ENCODE measurements at places on chromosomes 7 and 10.

GRCh38 chr10:2938869-2939268, 128.5 kb upstream of the PFKP start:
- DNase-seq, result no peak

GRCh38 chr7:158108646-158109293, 478.9 kb downstream of the PTPRN2 start:
- DNase-seq, result no peak

DNA sequence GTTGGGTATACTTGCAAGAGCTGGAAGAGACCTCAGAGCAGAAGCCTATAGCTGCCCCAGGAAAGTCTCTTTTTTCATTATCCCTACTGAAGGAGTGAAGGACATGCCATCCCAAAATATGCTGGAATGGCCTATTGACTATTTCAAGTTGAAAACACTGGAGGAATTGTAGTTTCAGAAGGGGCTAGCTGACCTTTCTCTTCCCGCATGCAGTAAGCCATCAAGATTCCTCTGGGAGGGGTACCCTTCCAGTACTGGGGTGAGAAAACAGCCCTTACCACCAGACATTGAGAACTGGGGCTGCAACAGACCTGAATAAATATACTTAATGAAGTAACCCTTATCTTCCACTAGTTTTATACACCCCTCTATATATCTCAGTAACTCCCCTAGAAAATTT, 41.7 kb downstream of the CHCHD3 start:
- DNase-seq, result no peak

DNA sequence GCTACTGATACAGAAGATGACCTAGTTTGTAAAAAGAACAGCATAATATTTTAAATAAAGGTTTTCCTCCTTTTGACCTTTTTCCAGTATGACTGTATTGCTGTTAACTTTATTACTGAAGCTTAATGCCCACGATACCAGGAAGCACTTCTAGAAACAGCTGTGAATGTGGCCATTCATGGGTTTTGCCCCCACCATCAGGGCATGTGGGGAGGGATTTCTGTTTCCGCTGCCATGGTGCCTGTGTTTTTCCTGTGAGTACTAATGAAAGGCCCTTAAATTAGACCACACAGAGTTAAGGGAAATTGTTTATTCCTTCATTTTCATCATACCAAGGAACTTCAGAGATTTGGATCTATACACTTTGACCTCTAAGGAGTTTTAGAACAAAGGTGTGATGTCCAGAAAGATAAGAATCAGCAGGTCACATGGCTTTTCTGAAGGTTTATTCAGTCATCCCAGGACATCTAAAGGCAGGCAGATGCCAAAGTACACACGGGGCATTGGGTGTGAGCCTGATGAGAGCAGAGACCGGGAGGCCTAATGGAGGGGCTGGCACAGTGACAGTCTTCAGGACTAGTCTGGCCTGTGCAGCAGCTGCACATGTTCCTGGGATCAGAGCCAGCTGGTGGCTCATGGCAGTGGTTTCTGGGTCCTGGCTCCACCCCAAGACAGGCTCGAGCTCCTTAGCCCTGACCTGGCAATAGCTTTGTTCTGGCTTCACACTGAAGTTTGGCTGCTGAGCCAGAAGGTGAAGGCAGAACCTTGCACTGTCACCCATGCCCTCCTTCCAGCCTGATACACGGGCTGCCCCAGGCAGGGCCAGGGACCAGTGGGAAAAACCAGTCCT, 190.9 kb downstream of the REEP3 start:
- no peak for DNase-seq

- DNase-seq, result no peak
Measured at GRCh38 chr10:95539560-95540284, 21.4 kb downstream of the SORBS1 start.

DNA sequence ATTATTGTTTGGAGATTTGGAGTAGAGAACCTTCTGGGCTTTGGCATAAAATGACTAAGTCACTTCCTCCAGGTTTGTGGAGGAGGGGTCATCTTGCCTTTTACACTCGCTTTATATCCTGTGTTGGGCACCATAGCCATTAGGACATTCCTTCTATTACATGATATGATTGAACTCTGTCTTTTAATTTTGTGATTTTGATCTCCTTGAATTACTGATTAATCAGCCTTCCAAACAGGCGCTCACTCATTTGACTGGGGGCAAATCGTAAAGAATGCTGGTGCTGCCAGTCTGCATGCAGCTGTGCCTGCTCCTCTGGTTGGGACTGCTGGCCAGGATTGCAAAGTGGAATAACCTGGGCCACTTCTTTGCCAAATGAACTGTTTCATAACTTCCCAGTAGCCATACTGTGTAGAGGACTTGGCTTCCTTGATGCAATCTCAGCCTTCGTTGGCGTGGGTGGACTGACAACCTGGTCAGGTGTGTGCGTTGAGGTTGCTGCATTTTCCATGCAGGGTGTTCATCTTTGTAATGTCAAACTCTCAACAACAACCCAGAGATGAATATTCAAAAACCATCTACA, 65.9 kb upstream of the RAB11FIP2 start:
- no peak for DNase-seq

- DNase-seq, result no peak
Measured at GRCh38 chr7:92768501-92769393, 67.6 kb downstream of the CDK6 start.

DNA sequence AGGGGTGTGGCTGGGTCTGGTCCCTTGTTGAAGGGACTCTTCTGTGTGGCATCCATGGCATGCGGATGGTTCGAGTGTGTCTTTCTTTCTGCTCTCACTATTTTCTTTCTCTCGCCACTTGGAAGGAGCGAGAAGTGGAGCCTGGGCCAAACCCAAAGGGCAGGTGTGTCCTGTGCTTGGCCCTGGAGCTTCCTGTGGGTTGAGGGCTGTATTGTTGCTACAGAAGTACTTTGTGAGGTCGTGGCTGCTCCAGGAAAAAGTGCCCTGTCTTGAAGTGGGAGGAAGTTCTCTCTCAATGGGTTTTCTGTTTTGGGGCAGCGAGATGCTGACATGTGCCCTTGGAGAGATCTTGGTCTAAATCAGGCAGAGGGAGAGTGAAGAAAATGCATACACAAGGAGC, 72.0 kb downstream of the DOCK1 start:
- no peak for DNase-seq

- DNase-seq, result no peak
Measured at GRCh38 chr10:19652750-19653149, 163.5 kb upstream of the PLXDC2 start.
